ENCODE measurements at places on chromosomes 6 and 20. TPM values are rescaled to one million over a fixed set of nuclear protein-coding genes. Genes with fewer than 3 reads are reported as not detected.

WFDC8 gene
- total RNA-seq, result not detected

DNA sequence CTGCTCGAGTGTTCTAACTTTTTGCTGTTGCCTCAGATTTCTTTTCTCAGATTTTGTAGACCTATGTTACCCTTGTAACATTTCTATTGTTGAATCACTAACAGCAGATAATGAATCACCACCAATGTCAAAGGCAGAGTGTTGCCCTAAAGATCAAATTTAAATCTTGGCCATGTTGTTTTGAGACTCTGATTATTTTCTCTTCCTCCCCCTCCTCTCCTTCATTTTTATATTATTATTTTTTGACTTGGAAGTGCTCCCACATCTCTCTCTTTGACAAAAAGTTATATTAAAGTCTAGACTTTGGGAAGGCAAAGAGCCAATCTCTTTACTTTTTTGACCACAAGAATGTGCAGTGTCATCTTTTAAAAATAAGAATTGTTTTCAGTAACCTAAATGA, 422.7 kb downstream of the NKAIN2 start:
- DNase-seq, result no peak

- no peak for DNase-seq
Observed at GRCh38 chr6:151436802-151437201, 15.1 kb downstream of the RMND1 start.

DNA sequence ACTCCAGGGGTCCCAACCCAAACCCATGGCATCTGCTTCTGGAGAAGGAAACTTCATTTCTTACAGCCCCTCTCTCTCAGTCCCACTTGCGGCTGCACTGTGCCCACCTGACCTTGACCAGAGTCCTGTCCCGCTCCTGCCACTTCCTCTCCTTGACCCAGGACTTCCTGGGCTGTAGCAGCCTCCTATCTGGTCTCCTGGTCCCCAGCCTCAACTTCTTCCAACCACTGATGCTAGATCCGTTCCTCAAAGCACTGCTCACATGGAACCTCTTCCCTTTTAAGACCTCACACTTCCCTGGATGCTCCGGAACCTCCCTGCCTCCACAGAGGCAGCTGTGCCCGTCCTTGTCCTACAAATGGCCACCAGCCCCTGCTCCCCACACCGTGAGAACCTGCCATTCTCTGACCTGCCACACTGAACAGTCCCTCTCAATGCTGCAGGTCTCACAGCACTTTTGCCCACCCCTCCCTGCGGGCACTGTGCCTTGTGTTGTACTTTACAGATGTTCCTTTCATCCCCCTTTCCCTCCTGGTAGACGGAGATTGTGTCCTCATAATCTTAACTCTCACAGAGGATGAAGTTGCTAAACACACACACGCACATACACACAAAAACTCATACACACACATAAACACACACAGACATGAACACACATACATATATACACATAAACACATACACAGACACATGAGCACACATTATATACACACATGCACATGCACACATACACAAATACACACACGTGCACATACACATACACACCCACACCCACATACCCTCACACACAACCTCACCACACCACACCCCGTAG, 59.6 kb upstream of the NXT1 start:
- no peak for DNase-seq

DNA sequence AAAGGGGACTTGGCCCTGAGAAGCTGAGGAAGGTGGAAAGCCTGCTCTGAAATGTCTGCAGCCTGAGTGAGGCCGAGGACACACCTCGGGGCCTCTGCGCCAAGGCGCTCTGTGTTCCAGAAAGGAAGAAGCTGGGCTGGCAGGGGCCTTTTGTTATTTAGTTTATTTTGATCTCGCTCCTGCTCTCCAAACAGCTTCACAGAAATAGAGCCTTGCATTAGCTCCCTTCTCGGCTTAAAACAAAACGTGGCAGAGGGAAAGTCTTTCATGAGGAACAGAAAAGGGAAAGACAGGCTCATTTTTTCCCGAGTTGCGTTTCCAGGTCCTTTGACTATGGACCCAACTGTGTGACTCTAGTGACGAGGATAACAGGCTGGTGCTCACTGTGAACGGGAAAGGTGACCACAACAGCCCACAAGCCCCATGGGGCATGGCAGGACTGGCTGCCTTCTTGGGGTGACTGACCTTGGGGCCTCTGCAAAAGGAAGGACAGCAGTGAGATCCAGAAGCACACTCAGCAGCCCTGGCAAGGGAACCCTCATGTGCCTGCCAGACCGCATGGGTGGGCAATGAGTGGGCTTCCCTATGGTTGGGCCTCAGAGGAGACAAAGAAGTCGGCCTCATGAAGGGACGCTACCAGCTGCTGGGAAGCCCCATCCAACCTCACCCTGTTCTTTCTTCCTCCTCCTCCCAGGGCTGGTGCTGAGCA, 18.7 kb downstream of the LEMD2 start:
- no peak for DNase-seq

DNA sequence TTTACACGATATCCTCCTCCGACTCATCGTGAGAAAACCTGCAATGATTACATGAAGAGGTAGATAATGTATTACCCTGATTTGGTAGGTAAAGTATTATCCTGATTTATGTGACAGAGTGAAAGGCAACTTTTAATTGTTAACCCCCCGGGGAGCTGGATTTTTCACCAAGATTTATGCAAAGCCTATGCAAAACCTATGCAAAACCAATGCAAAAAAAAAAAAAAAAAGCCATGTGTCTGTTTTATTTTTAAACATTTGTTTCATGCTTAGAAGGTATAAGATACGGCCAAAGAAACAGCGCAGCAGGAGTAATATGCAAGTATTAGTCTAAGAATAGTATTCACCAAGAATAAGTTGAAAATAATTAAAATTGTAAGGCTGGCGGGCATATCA, 109.9 kb downstream of the IPCEF1 start:
- no peak for DNase-seq

DNA sequence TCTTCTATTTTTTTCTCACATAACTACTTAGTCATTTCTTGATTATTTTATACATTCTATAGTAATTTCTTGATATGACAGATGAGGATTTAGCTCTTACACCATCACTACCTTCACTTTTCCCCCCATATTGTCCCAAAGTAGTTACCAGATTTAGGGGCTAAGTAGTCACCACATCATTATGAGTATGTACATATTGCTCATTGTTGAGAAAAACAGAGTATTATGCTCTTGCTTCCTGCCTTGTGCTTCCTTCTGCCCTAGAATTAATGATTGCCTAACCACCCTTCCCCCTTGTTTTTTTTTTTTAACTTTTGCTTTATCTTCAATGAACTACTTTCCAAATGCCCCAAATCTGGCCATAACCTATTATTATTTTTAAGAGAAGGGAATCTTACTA, 6.8 kb upstream of the HLA-B start:
- DNase-seq, result no peak

Measured in esophagus muscularis mucosa (tissue), 4 donors.